ENCODE measurements at places on chromosomes 12 and 14.
A peak's percentile ranks its signal among the peaks of the same experiment; 100 is the strongest.

DNA sequence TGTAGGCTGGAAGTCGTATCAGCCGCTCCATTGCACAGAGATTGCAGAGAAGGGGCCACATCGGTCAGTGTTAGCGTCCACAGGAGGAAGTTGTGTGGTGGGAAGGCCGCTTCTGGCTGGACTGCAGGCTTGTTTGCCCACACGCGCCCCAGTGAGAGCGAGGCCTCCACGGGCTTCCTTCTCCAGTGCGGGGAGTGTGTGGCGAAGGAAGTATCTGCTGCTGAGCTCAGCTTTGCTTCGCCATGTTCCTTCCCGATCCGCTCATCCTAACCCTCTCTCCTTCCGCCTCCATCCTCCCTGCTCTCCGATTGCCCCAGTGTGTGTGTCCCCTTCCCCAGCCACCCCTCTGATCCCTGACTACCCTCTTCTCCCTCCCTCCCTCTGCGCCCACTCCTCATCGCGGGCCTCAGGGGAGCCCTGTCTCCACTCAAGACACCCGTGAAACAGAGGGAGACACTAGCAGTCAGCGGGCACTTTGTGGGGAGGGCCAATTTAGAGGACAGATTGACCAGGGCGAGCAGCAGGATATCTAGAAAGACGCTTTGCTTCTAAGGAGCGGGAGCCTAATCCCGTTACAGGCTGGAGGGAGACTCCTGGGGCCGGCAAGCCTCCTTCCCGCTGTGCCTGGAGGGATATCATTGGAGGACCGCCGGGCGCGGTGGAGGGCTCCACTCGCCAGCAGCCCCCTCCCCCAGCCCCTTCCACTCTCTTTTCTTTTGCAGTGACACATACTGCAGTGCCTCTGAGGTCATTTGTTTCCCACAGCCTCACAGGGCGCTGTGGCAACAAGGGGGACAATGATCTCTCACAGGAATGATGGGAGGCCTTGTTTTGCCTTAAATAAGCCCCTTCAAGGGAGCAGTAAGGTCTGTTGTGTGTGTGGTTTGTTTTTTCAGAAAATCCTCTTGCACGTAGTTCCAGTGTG lies 428.8 kb downstream of the ZFP36L1 start:
- DNase-seq = no peak

- DNase-seq = peak; percentile 89
Observed at GRCh38 chr14:61505815-61506809, 184.7 kb downstream of the PRKCH start.

- DNase-seq = no peak
Observed at GRCh38 chr14:101069228-101069549, 165.7 kb upstream of the RTL1 start.

DNA sequence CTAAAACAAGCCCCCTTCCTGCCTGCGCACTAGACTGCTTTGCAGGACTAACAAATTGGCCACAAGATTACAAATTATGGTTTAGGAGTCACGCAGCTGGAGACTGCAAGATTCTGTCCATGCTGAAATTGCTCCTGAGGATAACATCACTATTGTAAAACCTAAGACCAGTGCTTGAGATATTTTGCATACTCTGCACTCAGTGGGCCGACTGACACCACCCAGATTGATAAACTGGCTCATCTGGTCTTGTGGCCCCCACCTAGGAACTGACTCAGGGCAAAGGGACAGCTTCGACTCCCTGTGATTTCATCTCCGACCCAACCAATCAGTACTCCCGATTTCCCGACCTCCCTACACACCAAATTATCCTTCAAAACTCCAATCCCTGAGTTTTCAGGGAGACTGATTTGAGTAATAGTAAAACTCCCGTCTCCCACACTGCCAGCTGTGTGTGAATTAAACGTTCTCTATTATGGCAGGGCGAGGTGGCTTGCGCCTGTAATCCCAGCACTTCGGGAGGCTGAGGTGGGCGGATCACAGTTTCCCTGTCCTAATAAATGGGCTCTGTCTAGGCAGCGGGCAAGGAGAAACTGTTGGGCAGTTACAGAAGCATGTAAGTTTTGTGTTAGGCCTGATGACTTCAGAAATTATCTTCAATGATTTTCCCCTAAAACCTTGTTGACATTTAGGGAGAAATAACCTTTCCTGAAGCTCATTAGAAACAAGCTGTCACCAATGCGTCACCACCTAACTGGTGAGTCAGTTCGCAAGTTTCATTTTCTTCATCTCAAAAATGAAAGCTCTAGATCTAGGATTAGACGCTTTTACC lies 5.3 kb upstream of the UBC start:
- DNase-seq = peak; percentile 34
